ENCODE measurements at places on chromosomes 1 and 21.
A peak's percentile ranks its signal among the peaks of the same experiment; 100 is the strongest.

DNA sequence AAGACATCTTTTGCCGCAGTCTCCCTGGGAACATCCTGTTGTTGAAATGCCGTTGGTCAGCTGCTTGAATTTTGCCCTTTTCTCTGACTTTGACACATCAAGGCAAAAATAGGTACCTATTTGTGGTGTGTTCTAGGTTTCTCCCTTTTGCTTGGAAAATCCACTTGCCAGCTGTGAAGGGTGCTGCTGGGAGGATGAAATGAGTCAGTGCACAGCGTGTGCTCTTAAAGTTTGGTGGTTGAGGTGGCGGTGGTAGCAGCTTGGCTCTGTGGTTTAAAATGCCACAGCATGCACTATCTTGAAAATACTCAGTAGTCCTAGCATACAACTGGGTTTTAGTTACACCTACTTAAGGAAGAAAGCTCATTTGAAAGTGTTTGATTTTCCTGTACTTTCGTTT lies 183.8 kb downstream of the DHRS3 start:
- peak; percentile 55 for DNase-seq

GRCh38 chr1:6253380-6253779 lies 7.5 kb downstream of the GPR153 start:
- no peak for DNase-seq

GRCh38 chr1:1358433-1359271 lies at the start of gene MXRA8:
Gene MXRA8, minus strand, starts transcription at chr1:1358555. Its CDS starts 51 bp downstream, at chr1:1358504.
- no peak for DNase-seq

DNA sequence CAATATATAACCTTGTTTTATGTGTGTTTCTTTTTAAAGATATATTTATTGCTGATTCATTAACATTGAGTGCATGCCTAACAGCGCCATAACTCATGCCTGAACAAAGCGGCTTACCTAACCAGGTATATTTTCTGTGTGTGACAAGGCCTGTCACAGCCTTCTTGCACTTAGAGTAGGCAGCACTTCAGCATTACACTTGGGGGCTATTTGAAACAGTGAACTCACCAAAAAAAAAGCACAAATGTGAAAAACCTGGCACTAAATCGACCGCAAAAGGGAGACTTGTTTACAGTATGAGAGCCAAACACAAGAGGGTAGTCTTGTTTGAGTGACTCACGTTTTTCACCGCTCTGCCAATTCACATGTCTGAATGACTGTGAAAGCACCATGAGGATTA lies 111.7 kb downstream of the DISP1 start:
- DNase-seq = no peak

DNA sequence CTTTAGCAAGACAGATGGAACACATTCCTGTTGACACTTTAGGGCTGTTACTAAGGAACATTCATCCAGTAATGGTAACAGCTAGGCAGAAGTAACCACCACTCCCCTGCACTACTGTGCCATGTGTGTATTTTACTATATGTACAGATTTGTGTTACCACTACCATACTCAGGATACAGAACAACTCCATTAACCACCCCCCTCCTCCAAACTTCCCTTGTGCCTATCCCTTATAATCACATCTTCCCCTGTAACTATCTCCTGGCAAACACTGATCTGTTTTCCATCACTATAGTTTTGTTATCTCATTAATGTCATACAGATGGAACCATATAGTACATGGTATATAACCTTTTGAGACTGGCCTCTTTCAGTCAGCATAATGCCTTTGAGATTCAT lies 3.9 kb upstream of the POU2F1 start:
- no peak for DNase-seq

- peak; percentile 65 for DNase-seq
Measured at GRCh38 chr1:22031214-22031962, 21.1 kb upstream of the CDC42 start.

DNA sequence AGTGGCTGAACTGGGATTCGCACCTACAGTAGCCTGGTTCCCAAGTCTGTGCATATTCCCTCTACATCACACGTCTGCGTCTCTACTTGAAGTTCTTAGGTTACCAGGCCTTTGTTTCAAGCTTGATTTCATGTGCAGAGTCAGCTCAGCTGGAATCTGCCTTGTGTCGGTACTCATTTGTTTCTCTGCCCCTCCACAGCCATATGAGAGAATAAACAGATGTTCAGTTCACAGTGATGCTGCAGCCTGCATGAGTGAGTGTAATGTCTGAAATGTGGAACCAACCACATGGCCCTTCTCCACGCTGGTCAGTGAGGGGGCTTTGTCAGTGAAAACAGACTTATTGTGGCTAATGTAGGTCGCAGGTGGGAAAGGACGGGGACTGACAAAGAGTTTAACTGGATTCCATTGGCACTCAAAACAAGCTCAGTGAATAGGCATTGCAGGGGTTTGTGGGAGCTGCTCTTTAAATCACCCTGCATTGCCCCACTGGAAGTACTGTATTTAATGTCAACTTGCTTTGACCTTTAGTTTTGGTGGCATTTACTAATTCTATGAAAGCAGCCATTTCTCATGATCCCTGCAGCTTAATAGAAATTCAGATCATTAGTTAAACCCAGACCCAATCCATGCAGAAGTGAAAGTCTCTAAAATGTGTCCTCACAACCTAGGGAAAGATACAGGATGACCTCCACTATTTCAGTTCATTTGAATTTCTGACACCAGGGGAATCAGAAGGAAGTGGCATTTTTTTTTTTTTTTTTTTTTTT lies 136.4 kb upstream of the FAM78B start:
- DNase-seq = no peak

- no peak for DNase-seq
Measured at GRCh38 chr1:58983162-58983561, 199.3 kb upstream of the JUN start.

DNA sequence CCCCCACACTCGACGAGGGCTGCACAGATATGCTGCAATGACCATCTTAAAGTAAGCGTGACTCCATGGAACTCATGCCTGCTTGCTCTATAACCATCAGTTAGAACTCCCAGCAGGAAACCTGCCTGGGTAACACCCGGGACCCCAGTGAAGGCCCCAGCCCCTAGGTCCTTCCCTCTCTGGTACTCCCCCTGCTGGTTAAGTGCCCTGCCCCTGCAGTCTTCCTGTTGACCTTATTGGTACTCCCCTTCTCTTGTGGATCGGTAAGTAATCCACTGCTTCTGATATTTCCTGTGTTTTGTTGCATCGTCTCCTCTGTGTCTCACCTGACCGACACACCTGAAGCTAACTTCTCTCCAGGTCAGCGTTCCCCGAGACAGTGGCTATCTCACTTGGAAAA lies 104.8 kb upstream of the COG2 start:
- DNase-seq = no peak

GRCh38 chr1:17875882-17876280 lies 120.7 kb downstream of the ACTL8 start:
- DNase-seq = no peak

- no peak for DNase-seq
Measured at GRCh38 chr1:162361349-162361748, 15.3 kb downstream of the SPATA46 start.
